ENCODE measurements at places on chromosomes 2 and 18. TPM values are rescaled to one million over a fixed set of nuclear protein-coding genes. Genes with fewer than 3 reads are reported as not detected.

ATL2 gene
- total RNA-seq, result 102 TPM

EPB41L3 gene
- 57.5 TPM for total RNA-seq

ACTR3 gene
- 99.9 TPM for total RNA-seq

PKDCC gene
- total RNA-seq, result 19.6 TPM

IL1RL2 gene
- 0.82 TPM for total RNA-seq

SLC8A1 gene
- 187 TPM for total RNA-seq

LONRF2 gene
- 47.3 TPM for total RNA-seq

AQP12A gene
- total RNA-seq, result not detected

ARHGAP15 gene
- total RNA-seq, result 19.2 TPM

NBEAL1 gene
- total RNA-seq, result 45.2 TPM

DYNAP gene
- total RNA-seq, result not detected

SP5 gene
- total RNA-seq, result 0.82 TPM

Measured in frontal cortex (tissue), 4 donors.